Midbrain (tissue), 1 donor: ENCODE measurements at places on chromosomes 16 and 17.

GRCh38 chr17:78127239-78127887 is 1.2 kb downstream of the TMC6 start:
- DNase-seq, result peak; percentile 92

DNA sequence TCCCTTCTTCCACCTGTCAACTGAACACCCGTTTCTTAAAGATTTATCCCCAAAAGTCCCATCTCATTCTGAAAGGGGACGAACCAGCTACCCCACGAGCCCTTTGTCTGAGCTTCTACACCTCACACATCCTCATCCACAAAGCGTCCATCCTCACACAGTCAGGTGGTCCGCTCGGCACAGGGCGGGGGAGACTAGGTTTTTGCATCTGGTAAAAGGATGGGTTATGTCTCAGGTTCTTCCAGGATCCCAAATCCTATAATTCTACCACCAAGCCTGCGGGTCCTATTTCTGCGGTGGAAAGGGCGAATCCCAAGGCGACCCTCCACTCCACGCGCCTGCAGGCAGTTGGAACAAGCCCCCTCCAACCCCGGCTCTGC is 458 bp downstream of the GFOD2 start:
- DNase-seq, result no peak

- DNase-seq, result no peak
Measured at GRCh38 chr16:29745121-29745852, 503 bp downstream of the C16orf54 start.

DNA sequence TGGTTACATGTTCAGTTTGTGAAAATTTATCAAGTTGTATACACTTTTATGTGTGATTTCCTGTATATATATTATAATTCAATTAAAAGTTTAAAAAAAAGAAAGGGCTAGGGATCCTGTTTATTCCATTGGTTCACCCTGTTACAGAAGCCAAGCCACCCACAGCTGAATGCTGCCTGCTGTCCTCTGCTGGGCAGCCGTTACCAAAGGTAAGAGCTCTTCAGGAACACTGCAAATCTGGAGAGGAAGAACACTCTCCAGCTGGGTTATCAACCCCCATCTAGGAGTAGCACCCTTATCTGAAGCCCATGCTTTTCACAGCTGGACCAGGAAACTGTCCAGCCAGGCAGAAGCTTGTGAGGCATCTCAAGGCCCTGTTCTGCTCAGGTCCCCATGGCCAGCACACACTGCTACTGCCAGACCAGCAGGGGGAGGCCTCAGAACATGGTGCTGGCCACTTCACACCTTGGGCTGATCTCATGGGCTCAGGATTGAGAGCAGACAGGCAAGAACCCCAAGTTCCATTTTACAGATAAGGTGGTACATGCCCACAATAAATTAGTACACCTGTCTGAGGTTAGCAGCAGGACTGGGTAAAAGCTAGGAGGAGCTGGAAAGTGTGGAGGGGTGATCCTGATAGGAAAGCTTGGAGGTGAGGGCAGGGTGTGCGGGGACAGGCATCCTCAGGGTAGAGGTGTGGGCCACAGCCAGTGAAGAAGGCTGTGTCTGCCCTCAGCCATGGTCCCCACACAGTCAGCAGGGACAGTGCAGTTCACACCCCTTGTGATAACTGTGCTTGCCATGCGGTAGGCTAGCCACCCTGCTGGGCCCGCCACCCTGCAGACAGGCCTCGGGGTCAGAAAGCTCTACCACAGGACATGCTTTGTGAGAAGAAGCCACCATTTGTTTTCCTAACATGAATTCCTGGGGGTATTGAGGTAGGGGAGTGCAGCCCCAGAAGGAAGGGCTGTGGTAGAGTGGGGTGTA is 54.3 kb upstream of the SREBF1 start:
- no peak for DNase-seq

DNA sequence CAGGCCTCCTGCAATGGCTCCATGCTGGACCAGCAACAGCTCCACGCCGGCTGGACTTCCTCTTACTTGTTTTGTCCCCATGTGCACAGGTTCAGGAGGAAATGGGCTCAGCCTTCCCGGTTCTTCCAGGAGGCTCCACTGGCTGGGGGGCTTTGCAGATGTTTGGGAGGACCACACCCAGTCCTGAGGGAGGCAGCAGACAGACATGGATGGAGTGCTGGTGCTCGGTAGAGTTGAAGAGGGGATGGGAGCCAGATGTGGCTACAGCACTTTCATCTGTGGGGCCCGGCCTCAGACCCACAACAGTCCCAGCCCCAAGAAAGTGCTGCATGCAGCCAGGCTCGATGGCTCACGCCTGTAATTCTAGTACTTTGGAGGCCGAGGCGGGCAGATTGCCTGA is 21.8 kb downstream of the NARF start:
- no peak for DNase-seq

GRCh38 chr17:21094298-21094704 is 32.5 kb upstream of the DHRS7B start:
- DNase-seq, result no peak

DNA sequence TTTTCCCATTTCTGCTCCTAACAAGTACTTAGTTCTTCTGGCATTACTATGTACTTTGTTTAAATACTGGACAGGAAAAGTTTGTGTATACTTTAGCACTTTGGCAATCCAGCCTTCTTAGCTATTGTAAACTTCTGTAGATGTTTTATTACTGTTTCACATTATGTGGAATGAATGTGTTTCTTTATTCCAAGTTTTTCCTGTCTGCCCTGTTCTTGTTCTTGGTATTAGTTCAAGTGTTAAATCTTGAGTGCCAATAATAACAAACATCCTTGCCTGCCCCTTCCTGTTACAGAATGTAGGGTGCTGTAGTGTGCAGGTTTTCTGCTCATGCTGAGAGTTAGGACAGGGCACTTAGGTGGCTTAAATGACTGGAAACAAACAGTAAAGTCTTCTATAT is 7.3 kb upstream of the CAPNS2 start:
- no peak for DNase-seq

- no peak for DNase-seq
Measured at GRCh38 chr17:81116704-81117103, 48.6 kb upstream of the PVALEF start.

- peak; percentile 44 for DNase-seq
Measured at GRCh38 chr17:57243171-57243622, 13.1 kb upstream of the MSI2 start.

GRCh38 chr17:45965812-45966211 is 33.2 kb upstream of the STH start:
- no peak for DNase-seq

DNA sequence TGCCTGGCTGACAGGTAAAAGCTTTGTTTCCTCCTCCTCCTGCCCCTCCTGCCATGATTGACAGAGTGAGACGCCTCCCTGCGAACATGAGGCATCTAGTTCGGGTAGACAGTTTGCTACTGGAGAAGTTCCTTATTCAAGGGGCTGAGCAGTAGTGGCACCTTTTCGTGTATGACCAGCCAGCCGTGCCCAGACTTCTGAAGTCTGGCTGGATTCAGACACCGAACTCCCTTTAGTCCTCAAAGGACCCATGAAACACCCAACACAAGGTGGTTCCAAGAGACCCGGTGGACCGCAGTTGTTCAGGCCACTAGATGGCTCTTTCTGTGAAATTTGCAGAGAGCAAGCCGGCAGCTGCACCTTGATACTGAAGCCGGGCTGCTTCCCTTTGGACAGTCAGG is 192.8 kb downstream of the XYLT1 start:
- peak; percentile 19 for DNase-seq

DNA sequence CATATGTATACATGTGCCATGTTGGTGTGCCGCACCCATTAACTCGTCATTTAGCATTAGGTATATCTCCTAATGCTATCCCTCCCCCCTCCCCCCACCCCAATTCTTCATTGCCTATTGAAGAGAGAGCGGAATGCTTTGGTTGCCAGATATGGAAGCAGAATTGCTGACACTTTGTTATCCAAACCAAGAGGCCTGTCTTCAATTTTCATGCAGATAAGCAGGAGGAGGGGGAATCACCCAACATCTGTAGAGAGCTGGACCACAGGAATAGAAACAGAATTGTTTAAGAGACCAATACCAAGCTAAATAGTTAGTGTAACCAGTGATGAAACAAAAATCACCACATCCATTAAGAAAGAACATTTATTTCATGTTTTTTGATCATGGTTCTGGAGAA is 7.1 kb downstream of the ASPA start:
- no peak for DNase-seq

DNA sequence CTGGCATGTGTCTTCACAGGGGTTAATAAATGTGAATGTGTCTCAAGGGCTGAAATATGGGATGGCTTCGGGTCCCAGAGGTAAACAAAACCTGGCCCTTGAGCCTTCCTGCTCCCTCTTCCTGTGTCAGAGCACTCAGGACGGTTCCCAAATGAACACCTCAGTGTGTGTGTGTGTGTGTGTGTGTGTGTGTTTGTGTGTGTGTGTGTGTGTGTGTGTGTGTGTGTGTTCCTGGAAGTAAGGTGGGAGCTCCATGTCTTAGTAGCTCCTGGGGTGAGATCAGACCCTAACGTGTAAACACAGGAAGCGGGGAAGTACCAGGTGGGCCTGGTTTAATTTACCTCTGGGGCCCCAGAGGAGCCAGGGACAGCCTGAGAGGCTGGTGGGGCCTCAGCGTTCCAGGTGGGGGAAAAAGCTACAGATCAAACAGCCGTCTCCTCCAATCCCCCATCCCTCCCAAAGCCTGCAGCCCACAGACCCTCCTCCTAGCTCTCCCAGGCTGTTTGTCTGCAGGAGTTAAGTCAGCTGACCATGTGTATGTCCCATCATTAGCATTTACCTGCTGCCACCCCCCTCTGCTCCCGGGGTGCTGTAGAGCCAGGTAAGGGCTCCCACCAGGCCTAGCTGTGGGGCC is 6.1 kb downstream of the KIF19 start:
- DNase-seq, result no peak

- peak; percentile 36 for DNase-seq
Measured at GRCh38 chr16:56657555-56658326, at the start of gene MT1F. Gene MT1F, plus strand, starts transcription at chr16:56657959. Its CDS starts 100 bp downstream, at chr16:56658059.

DNA sequence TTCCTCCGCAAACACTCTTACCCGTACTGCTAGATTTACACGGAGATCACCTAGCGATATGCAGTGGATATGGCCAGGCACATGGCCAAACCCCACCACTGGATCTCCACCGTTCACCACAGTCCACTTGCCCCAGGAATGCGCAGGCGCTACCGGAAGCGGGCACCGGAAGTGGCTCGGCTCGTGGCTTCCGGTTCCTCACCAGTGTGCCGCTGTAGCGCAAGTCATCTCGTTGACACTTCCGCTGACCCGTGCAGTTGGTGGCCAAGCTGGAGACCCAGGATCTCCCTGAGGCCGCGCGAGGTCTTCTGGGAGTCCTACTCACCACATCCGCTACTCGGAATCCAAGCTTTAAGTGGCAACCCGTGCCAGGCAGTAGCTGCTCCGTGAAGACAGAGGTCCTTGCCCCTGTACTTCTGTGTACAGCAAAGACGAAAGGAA is 11.5 kb downstream of the ZNF597 start:
- no peak for DNase-seq

DNA sequence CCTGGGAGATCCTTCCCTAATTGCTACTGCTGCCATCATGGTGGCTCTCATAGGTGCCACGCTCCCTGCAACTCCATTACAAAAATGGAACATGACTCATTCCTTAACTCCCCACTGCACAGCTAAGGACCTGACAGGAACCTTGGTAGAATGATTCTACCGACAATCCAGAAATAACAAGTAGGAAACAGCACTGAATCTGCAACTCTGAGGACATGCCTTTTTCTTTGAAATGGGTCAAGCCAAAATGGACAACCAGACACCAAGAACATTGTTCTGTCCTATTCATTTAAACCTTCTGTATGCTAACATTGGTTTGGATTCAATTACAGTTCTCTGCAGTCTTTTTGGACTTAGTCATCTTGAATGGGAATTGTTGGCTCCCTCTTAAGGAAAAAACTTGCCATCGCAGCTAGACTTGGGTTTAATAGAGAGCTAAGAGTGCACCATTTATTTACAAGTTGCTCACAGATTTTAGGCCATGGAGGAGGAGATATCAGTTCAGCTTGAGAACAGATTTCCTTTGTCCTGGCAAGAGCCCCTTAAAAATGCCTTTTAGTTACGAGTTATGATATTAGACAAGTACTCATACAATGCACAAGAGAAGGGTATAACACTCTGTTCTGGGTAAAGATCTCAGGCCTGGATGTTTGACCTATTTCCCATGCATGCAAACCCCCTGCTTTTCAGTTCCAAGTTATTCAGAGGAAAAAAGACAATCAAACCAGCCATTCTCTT is 20.9 kb upstream of the NSRP1 start:
- DNase-seq, result peak; percentile 28

GRCh38 chr16:66289986-66290385 is 76.5 kb upstream of the CDH5 start:
- no peak for DNase-seq

GRCh38 chr17:35765756-35766488 is 5.2 kb downstream of the C17orf50 start:
- DNase-seq, result no peak

GRCh38 chr17:14831491-14831890 is 433.6 kb downstream of the PMP22 start:
- no peak for DNase-seq

GRCh38 chr17:42818379-42818778 is 5.7 kb downstream of the BECN1 start:
- DNase-seq, result no peak

- peak; percentile 80 for DNase-seq
Measured at GRCh38 chr17:2982854-2983253, 80.6 kb downstream of the OR1D5 start.

DNA sequence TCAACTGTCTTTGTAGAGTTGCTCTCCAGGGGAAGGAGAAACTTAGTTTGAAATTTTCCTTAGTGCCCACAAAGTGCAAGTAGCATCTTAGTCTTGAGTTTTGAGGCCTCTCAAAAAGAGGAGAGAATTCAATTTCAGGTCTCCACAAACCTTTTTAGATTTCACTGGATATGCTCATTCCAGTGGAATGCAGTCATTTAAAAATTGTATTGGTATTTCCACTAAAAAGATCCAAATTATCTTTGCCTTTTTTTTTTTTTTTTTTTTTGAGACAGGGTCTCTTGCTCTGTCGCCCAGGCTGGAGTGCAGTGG is 6.9 kb upstream of the FOXJ1 start:
- no peak for DNase-seq

- DNase-seq, result no peak
Measured at GRCh38 chr17:63423251-63423950, 22.7 kb downstream of the CYB561 start.

GRCh38 chr17:81025065-81025740 is 9.7 kb upstream of the BAIAP2 start:
- peak; percentile 61 for DNase-seq

- peak; percentile 86 for DNase-seq
Measured at GRCh38 chr17:81733507-81734404, 21.7 kb downstream of the SLC25A10 start.

- DNase-seq, result no peak
Measured at GRCh38 chr16:81583893-81584631, 139.5 kb downstream of the CMIP start.
